ENCODE measurements at places on chromosomes 11 and 22.

DNA sequence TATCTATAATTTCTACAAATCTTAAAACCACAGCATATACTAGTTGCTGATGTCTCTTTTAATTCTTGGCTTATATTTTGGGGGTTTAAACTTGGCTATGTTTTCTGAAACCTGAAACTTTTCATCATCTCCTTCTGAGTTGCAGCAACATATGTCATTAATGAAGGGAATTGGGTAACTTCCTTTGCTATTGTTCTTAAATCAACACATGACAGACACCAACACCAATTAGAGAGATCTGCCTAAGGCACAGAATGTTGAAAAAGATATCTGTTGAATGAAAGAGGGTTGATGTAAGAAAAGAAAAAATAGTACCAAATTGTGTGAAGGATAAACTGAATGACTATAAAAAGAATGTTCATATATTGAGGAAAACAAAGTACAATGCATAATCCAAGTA lies 10.3 kb upstream of the GAS2 start:
- no peak for DNase-seq

GRCh38 chr11:132631989-132632388 lies 900.3 kb downstream of the OPCML start:
- no peak for DNase-seq

DNA sequence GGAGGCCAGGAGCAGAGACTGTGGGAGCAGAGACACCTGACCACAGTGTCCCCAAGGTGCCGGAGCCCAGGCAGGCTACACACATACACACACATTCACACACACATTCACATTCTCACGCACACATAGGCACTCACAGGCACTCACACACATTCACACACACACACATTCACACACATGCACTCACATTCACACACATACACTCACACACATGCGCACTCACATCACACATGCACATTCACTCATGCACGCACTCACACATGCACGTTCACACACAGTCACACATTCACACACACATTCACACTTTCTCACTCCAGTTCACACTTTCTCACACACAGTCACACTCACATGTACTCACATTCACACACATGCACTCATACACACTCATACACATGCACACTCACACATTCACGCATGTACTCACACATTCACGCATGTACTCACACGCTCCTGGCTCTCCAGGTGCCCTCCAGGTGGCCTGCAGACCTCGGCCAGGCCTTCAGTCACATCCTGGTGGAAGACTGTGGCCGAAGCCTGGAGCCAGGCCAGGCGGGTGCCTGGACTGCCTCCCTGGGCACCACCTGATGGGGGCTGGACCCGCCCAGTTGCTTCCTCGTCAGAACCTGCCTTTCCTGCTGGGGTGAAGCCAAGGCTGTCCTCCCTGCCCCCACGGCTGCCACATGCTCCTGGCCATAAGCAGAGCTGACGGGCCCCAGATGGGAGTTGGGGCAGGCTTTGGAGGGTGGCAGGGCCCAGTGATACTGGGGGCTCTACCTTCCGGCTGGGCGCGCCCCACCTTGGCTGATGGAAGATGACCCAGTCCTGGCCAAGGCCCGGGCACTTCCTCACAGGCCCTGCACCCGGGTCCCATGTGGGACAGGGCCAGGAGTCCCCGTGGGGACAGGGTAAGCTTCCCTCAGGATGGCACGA lies 89.5 kb downstream of the WNT7B start:
- DNase-seq: no peak

- DNase-seq: no peak
Observed at GRCh38 chr11:78577495-78577894, 2.8 kb upstream of the NARS2 start.

DNA sequence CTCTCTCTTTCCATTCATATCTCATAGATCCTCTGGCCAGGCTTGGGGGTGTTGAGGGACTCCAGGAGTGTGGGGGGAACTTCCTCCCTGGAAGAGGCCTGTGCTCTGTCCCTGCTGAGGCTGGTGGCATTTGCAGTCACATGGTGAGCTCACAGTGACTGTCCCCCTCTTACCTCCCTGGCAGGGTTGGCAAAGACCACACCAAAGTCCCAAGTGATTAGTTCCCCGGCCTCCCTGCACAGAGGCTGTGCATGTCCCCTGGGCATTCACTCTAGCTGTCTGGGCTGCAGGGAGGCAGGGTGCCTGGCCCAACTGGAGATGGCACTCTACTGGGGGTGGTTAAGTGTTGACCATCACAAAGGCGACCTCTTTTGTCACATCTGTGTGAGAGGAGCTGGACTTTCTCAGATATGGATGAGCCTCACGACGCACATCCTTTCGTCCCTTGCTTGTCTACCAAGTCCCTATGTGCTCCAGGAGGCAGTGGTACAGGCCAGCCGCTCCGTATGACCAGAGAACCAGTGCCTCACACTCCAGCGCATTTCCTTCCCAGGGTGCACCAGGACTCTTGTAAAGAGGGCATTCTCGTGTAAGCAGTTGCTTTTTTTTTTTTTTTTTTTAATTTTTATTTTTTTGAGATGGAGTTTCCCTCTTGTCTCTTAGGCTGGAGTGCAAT lies 8.8 kb downstream of the TANGO2 start:
- DNase-seq: no peak
